Bladder microvascular endothelial cell (primary cell): ENCODE measurements at places on chromosomes 7 and 10. TPM values are rescaled to one million over a fixed set of nuclear protein-coding genes. Genes with fewer than 3 reads are reported as not detected.

FAM241B gene
- 0.88 TPM in 1 of 2 replicates, not detected in the other for total RNA-seq

FXYD4 gene
- not detected in 2 replicates for total RNA-seq

GALNT17 gene
- total RNA-seq = not detected in 2 replicates

PIK3AP1 gene
- total RNA-seq = 0.13 TPM in 1 of 2 replicates, not detected in the other

IDI1 gene
- total RNA-seq = 38.1 and 48.9 TPM in 2 replicates

HOXA13 gene
- total RNA-seq = not detected in 2 replicates

ABCA13 gene
- total RNA-seq = under 0.01 TPM in 1 of 2 replicates, not detected in the other

HTR7 gene
- total RNA-seq = under 0.01 and 0.19 TPM in 2 replicates

PILRB gene
- 7.3 and 21.3 TPM in 2 replicates for total RNA-seq

SPACDR gene
- 0.32 and 0.38 TPM in 2 replicates for total RNA-seq

STEAP2 gene
- 0.32 and 1.4 TPM in 2 replicates for total RNA-seq

PSMA2 gene
- total RNA-seq = 32.8 and 44.5 TPM in 2 replicates

NODAL gene
- total RNA-seq = not detected in 2 replicates

HYAL4 gene
- total RNA-seq = 1.2 TPM in 1 of 2 replicates, not detected in the other

PGAM2 gene
- not detected in 2 replicates for total RNA-seq

CHAT gene
- total RNA-seq = not detected in 2 replicates

CUZD1 gene
- total RNA-seq = 0.65 and 1.1 TPM in 2 replicates

FAM180A gene
- 0.06 and 0.16 TPM in 2 replicates for total RNA-seq

RHEB gene
- 45.0 and 68.5 TPM in 2 replicates for total RNA-seq

ZPBP gene
- not detected in 2 replicates for total RNA-seq

ZNF727 gene
- total RNA-seq = 0.16 TPM in 1 of 2 replicates, not detected in the other

CASP2 gene
- 13.4 and 36.1 TPM in 2 replicates for total RNA-seq

TAX1BP1 gene
- total RNA-seq = 48.1 and 95.0 TPM in 2 replicates

SAMD9 gene
- 13.0 and 17.2 TPM in 2 replicates for total RNA-seq

MYL10 gene
- total RNA-seq = not detected in 2 replicates

ZNF746 gene
- 12.6 and 15.9 TPM in 2 replicates for total RNA-seq

TAS2R4 gene
- 0.32 and 2.1 TPM in 2 replicates for total RNA-seq

KCND2 gene
- 0.16 and 0.63 TPM in 2 replicates for total RNA-seq

SAMD8 gene
- 17.0 and 38.4 TPM in 2 replicates for total RNA-seq

LFNG gene
- 6.3 and 32.2 TPM in 2 replicates for total RNA-seq

ELFN1 gene
- total RNA-seq = 0.57 and 0.81 TPM in 2 replicates

SDK1 gene
- under 0.01 and 0.94 TPM in 2 replicates for total RNA-seq

ZNF425 gene
- total RNA-seq = 1.3 and 2.1 TPM in 2 replicates

DNAJB12 gene
- total RNA-seq = 18.9 and 29.8 TPM in 2 replicates

CPA4 gene
- total RNA-seq = 0.25 TPM in 1 of 2 replicates, not detected in the other

HK1 gene
- 105 and 146 TPM in 2 replicates for total RNA-seq
